ENCODE measurements at places on chromosomes 6 and 20.

DNA sequence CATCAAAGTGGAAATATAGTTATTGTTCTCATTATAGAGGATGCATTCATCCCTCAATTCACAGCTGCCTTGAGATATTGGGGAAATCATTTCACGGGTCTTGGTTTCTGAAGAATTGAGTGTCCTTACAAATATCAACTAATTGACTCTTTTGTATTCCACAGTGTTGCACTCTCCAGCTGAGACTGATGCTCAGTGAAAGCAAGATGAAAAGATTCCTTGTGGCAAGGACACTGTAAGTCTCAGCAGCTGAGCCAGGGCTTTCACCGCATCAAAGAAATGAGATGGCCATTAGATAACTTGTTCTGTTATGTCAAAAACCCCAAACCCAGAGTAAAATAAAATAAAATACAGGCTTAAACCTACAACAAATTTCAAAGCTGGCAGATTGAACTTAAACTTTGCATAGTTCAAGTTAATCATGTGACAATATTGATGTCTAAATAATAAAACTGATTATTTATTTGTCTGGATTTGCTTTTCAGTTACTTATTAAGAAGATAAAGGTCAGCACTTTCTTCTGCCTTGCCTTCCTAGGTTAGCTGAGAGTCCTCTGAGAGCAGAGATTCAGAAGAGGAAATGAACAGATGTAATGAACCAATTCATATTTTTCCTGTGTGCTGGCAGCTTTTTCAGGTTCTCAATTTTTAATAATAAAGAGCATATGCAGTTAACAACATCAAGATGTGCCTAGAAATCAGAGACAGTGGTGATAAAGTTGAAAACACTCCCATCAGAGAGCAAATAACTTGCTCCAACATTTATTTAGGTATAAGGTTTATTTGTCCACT is 82.4 kb upstream of the SMLR1 start:
- DNase-seq: no peak

GRCh38 chr20:40029589-40029988 is 659.4 kb downstream of the MAFB start:
- DNase-seq: no peak

DNA sequence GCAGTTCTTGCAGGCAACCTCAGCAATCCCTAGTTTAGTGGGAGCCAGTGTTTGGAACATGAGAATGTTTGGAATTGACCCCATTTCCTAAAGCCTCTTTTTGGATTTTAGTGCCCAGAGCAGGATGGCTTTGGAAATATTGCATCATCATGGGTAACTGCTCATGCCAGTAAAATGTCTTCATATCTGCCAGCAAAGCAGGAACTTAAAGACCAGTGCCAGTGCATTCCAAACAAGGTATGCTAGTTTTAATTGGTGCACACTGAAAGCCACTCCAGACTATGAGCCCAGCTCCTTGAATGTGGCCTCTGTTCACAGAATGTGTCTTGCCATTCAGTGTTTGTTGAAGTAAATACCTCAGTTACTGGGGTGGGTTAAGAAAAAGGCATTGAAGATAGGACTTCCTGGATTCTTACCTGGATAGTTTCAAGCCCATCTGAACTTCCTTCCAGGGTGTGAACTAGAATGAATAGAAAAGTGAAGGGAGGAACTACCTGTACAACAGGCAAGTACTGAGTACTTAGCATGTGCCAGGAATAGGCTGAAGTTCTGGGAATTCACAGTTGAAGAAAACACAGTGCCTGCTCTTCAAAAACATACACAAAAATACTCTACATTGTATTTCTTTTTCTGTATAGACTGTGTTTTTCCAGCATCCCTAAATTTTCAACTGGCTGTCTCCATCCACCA is 70.5 kb downstream of the COL19A1 start:
- DNase-seq: no peak

GRCh38 chr20:37123441-37123840 is 27.6 kb upstream of the RBL1 start:
- DNase-seq: no peak

- DNase-seq: no peak
These were observed 102.4 kb downstream of the ARID1B start for GRCh38 chr6:156879591-156879990.

- DNase-seq: no peak
These were observed 137.5 kb upstream of the PTPN1 start for GRCh38 chr20:50372770-50373088.

DNA sequence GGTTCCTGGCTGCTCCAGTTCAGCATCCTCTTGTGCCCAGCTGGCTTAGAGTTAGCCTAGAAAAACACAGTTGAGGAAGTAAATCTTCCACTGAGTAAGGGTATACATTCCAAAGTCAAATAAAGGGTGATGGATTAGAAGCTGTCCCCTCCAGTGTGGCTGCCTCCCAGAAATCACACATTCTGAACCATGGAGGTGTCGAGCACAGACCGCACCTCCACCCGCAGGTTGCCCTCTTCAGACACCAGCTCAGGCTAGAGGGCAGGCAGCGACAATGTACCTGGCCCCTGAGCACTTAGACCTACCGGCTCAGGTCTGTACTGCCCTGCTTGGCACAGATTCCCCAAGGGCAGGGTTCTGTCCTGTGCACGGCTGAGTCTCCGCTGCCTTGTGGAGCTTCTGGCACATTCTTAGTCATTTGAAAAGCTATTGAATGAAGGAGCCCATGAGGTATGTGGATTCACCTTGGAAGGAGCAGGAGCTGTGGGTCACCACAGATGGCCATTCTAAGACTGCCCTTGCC is 118.1 kb downstream of the FAM120B start:
- no peak for DNase-seq

DNA sequence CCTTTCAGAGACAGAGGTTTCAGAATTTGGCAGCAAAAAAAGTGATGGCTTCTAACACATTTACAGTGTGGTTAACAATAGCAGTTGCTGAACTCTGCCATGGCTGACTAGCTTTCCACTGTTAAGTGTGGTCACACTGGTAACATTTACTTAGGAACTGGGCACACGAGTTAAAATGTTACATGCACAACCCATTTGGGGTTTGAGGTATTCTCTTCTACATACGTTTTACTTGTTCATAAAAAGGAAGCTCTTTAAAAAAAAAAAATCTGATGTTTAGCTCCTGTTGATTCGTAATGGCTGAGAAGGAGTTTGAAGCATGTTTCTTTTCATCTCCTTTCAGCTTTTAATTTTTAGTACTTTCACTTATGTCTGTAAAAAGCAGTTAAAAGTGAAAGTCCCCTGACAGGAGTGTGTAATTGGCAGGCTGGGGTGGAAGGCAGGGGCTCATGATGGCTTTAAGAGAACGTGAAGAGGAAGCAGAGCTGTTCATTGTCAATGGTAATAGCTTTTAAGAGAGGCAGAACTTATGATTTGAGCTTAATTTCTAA is 245.9 kb downstream of the FARS2 start:
- DNase-seq: no peak

DNA sequence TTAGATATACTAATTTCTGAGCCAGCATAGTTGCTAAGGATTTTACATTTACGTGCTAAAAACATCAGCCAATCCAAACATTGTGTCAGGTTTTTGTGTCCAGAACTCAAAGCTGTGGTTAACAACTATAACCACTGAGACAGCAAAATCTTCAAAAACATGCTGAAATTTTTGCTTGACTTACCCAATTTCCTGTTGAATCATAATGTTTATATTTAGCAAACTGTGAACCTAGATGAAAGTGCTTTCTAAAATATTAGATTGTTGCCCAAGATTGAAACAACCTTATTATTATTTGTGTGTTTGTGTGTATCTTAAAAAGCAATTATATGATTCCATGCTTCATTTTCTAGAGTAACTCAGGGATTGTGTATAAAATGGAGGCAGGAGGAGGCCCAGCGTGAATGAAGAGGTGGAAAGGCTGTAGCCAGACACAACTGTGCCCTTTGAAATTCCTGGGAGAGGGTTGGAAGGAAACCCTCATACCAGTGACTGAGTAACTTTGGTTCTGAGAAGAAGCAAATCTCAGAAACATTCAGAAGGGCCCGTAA is 48.0 kb downstream of the ARMC2 start:
- DNase-seq: no peak

DNA sequence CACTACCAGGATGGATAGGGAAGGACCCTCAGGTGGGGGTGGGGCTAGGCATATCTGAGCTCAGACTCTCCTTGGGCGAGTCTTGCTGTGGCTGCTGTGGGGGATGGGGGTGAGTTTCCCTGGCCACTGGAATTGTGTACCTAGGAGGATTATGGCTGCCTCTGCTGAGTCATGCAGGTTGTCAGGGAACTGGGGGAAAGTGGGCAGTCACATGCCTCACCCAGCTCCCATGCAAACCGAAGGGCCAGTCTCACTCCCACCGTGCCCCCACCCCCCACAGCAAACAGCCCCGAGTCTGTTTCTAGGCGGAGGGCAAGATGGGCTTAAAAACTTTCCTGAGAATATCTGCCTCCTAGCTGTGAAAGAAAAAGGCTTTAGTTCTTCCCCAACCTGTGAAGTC is 210.3 kb upstream of the FERMT1 start:
- no peak for DNase-seq

DNA sequence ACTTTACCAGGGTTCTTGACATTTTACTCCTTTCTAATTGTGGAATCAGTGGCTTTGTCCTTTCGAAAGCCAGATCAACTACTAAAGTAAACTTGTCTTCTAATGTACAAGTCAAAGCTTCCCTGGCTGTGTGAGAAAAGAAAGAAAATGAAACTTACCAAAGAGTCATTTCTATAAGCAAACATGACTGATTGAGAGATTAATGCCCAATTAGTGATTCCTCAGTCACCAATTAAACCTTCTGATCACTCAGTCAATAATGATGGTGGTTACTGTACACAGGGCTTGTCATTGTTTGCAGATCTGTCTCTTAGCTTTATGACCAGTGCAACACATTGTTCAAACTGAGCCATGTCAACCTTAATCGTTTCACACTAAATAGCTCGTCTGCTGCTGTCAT is 1168.4 kb upstream of the CITED2 start:
- DNase-seq: peak; percentile 55

GRCh38 chr6:47752801-47753200 is 29.0 kb upstream of the OPN5 start:
- no peak for DNase-seq

- DNase-seq: no peak
These were observed 14.5 kb downstream of the SS18L1 start for GRCh38 chr20:62158088-62158400.

DNA sequence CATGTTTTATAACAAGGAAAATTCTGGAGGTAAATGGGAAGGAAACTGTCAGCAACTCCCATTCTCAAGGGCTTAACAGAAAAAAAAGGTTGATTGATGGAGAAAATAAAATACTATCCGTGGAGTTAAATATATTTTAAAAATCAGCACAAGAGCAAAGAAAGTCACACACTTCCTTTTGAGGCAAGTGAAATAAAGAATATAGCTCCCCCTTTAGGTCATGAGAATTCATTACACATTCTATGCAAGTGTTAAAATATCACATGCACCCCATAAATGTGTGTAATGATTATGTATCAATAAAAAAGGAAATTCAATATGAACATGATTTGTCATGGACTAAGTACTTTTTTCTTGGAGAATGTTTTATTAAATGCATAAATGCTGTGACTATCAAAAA is 349.2 kb downstream of the TPBG start:
- no peak for DNase-seq

- DNase-seq: no peak
These were observed 20.2 kb upstream of the MICA start for GRCh38 chr6:31383149-31383548.

- no peak for DNase-seq
These were observed 36.7 kb upstream of the PCSK2 start for GRCh38 chr20:17189976-17190695.

DNA sequence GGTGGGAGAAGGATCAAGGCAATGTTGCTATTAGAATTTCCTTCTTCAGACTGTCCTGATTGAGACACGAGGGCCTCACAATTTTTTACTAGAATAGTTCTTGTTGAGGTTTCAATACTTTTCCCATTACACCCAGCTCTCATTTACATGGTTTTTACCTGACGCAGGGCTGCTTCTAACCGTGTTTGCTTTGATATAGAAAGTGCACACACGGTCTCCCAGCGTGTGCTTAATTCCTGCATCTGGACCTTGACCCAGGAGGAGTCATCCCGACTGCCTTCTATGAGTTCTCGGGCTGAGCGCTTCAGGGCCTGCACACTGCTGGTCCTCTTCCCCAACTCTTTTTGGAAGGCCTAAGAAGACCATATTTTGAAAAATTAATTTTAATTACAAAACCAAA is 160.2 kb downstream of the DST start:
- DNase-seq: no peak

GRCh38 chr6:151240036-151240685 is 394 bp downstream of the AKAP12 start:
- DNase-seq: no peak

- DNase-seq: peak; percentile 66
These were observed 53.2 kb downstream of the PPP1R14C start for GRCh38 chr6:150195996-150196417.

DNA sequence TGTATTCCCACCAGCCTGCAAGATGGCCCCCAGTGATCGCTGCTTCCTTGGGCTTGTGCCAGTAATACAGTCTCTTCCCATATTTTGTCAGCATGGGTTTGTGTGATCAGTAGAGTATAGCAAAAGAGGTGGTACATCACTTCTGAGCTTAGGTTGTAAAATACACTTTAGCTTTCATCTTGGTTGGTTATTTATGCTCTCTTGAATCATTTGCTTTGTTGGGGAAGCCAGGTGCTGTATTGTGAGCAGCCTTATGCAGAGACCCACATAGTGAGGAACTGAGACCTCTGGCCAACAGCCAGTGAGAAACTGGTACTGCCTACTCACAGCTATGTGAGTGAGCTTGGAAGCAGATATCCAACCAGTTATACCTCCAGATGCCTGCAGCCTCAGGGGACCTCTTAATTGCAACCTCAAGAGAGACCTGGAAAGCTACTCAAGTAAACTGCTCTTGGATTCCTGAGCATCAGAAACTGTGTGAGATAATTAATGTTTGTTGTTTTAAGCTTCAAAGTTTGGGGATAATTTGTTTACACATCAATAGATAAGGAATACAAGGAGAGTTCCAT is 229.3 kb downstream of the FARS2 start:
- peak; percentile 94 for DNase-seq

GRCh38 chr6:53630533-53631226 is 34.9 kb downstream of the KLHL31 start:
- DNase-seq: no peak

DNA sequence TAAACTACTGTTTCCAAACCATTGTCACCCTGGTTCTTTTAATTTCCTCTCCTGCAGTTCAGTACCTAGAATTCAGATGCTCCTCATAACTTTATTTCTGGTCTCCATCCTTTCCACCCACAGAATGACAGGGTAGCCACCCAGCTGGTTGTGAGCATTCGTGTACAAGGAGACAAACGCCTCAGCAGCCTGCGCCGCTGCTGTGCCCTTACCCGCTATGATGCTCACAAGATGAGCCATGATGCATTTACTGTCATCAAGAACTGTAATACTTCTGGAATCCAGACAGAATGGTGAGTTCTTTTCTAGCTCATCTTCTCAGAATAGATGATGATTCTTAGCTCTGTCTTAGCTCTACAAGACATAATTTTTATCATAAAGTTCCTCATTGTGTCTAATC is 18.6 kb downstream of the GTPBP2 start:
- DNase-seq: no peak

DNA sequence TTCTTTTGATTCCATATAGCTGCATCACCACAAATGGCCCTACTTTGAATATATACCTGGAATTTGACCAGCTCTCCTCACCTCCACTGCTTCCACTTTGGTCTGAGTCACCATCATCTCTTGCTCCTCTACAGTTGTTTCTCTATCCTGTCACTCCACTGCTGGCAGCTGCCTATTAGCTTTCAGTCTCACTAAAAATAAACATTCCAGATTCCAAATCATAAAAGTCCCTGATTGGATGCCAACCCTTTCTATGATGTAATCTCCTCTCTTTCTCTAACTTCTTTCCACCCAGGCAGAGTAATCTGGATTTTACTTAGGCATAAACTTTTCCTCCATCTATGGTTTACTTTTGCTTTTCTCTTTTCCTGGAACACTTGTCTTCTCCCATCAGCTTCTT is 49.1 kb downstream of the RFPL4B start:
- peak; percentile 52 for DNase-seq

All from SHP77 (cell line).